Activated CD4-positive, CD25-positive, alpha-beta regulatory T cell (primary cell): ENCODE measurements at places on chromosomes 16 and 17.

- DNase-seq: no peak
These were observed 6.1 kb upstream of the MXRA7 start for GRCh38 chr17:76716839-76717215.

DNA sequence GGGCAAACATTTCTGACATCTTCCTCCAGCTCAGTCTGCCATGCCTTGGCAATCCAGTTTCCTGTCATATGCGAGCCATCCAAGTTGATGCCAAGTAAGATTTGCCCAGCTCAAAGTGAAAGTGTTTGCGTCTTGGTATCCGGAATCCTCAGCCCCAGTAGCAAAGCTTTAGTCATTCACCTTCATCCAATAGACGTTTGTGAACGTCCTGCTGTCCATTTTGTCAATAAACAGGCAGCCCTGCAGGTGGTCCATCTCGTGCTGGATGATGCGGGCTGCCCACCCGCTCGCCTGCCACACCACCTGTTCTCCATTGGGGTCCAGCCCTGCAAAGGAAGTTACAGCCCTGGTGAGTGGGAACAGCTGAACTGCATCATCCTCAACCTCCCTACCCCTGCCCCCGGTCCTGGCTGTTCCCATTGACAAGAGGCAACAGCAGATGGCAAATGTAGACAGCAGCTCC lies 1.5 kb downstream of the PDF start:
- DNase-seq: no peak

GRCh38 chr16:14415291-14415690 lies 214.8 kb downstream of the PARN start:
- DNase-seq: no peak

GRCh38 chr17:44636562-44636961 lies 19.7 kb upstream of the MEIOC start:
- DNase-seq: no peak
